ENCODE measurements at places on chromosomes 3 and 15. TPM values are rescaled to one million over a fixed set of nuclear protein-coding genes. Genes with fewer than 3 reads are reported as not detected.

GRCh38 chr15:70351391-70351790 is 253.7 kb upstream of the TLE3 start:
- no peak for DNase-seq

DNA sequence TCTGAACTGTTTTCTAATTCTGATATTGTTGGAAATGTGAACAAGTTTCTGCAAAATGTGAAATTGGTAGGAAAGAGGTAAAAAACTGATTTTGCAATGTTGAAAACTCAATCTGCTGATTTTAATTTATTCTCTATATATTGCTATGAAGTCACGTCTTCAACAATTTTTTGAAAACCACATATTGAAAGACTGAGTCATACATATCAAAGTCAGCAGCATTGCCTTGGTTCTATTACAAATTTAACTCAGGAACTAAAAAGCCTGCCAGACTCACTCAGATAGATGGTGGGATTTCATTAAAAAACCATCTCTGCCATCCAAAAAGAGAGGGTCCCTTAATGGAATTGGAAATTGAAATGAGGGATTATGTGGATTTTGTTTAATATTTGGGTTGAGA is 351.4 kb downstream of the CNTN3 start:
- no peak for DNase-seq

GRCh38 chr15:25422021-25422420 is 16.8 kb downstream of the UBE3A start:
- DNase-seq: no peak

GRCh38 chr3:188421151-188421821 is 267.3 kb downstream of the LPP start:
- DNase-seq: no peak

DNA sequence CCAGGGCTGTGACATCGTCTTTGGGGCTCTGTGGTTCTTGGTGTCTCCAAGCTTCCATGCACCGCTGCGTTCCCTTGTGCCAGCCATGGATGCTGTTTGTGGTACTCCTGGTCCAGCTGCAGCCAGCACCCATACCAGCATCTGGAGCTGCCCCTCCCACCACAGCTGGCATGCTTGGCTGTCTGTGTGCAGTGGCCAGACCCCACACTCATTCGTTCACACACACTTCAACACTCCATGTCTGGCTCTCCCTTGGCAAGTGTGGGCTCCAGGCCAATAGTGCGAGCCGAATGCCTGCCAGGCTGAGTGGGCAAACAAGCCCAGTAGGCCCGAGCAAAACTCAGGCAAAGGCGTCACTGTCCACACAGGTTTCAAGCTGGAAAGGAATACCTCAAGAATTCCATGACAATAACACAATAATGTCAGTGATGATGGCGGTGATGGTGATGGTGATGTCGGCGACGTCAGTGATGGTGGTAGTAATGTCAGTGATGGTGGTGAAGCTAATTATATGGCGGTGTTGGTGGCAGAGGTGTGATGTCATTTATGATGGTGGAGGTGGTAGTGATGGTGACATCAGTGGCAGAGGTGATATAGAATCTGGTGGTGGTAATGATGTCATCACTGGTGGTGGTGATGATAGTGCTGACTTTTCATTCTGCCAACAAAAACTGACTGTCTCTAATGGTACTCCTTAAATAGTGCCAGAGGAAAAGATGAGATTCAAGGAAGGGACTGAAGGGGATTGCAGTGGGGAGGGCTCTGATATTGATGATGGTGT is 19.3 kb downstream of the TBC1D21 start:
- DNase-seq: no peak

DNA sequence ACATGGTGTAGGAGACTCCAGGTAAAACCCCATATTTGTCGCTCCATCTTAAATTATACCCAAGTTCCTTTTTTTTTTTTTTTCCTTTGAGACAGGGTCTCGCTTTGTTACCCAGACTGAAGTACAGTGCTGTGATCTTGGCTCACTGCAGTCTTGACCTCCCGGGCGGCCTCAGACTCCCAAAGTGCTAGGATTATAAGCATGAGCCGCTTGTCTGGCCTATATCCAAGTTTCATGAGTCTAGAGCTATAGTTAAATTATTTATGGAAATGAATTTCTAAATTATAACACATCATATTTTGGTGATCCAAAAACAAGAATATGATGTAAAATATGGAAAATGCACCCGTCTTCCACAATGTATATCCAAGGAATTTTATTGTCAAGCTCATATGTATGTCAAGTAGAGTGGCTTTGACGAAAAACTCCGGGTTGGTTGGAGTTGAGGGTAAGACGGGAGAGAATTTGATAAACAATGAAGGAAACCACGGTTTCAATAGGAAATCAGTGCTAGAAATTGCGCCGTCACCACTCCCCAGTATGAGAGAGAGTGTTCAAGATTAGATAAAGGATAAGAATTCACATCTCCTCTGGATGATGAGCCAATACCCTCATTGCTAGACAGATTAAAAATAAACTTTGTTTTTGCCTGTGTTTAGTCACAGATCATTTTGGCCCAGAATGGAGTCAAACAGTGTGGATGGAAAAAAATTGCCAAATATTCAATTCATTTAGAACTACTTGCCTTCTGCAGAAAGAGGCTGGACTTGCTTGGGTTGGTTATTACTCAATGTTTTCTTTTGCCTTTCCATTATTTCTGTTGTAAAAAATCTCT is 209.2 kb upstream of the NR2F2 start:
- no peak for DNase-seq

ZNF774 gene
- total RNA-seq: 0.21 TPM

GOLGA8R gene
- not detected for total RNA-seq

ROPN1 gene
- not detected for total RNA-seq

SERPINI2 gene
- not detected for total RNA-seq

BRK1 gene
- 87.3 TPM for total RNA-seq

MUC20 gene
- 52.0 TPM for total RNA-seq
